Large intestine (tissue), 12 donors: ENCODE measurements at places on chromosomes 6 and 20. TPM values are rescaled to one million over a fixed set of nuclear protein-coding genes. Genes with fewer than 3 reads are reported as not detected.

Gene SLC35D3
- polyA plus RNA-seq = 0.49 TPM

Gene SYCP2L
- polyA plus RNA-seq = 1.4 TPM

Gene KCNK16
- polyA plus RNA-seq = 8.1 TPM

Gene TAAR2
- polyA plus RNA-seq = not detected

Gene MTFR2
- 2.4 TPM for polyA plus RNA-seq

Gene LY6G6C
- 0.25 TPM for polyA plus RNA-seq

Gene FAXC
- 4.9 TPM for polyA plus RNA-seq

Gene HLA-DQA1
- 53.4 TPM for polyA plus RNA-seq

Gene HLA-DQB1
- polyA plus RNA-seq = 23.7 TPM

Gene MYCT1
- 8.5 TPM for polyA plus RNA-seq

Gene HTR1E
- 0.07 TPM for polyA plus RNA-seq

Gene HEY2
- 1.8 TPM for polyA plus RNA-seq

Gene THBS2
- 10.7 TPM for polyA plus RNA-seq

Gene NRSN1
- polyA plus RNA-seq = 10.0 TPM

Gene ETV7
- polyA plus RNA-seq = 9.3 TPM

Gene TRIM40
- 6.6 TPM for polyA plus RNA-seq

Gene FBXO5
- 14.1 TPM for polyA plus RNA-seq

Gene TMEM170B
- polyA plus RNA-seq = 4.7 TPM

Gene EPB41L2
- 75.0 TPM for polyA plus RNA-seq

Gene PROKR2
- not detected for polyA plus RNA-seq

Gene RAB44
- polyA plus RNA-seq = 0.04 TPM

Gene CAP2
- 11.2 TPM for polyA plus RNA-seq

Gene MAFB
- 8.8 TPM for polyA plus RNA-seq

Gene ADGRG6
- polyA plus RNA-seq = 41.8 TPM

Gene SIGLEC1
- polyA plus RNA-seq = 4.3 TPM

Gene FOXA2
- 8.2 TPM for polyA plus RNA-seq

Gene SIRPB2
- 1.4 TPM for polyA plus RNA-seq

Gene NMBR
- 0.09 TPM for polyA plus RNA-seq
